ENCODE measurements at places on chromosomes 16 and 17.

- no peak for DNase-seq
Observed at GRCh38 chr17:59154292-59154720, 680 bp downstream of the SKA2 start.

GRCh38 chr16:29994600-29995323 is 655 bp downstream of the HIRIP3 start:
- DNase-seq, result no peak

DNA sequence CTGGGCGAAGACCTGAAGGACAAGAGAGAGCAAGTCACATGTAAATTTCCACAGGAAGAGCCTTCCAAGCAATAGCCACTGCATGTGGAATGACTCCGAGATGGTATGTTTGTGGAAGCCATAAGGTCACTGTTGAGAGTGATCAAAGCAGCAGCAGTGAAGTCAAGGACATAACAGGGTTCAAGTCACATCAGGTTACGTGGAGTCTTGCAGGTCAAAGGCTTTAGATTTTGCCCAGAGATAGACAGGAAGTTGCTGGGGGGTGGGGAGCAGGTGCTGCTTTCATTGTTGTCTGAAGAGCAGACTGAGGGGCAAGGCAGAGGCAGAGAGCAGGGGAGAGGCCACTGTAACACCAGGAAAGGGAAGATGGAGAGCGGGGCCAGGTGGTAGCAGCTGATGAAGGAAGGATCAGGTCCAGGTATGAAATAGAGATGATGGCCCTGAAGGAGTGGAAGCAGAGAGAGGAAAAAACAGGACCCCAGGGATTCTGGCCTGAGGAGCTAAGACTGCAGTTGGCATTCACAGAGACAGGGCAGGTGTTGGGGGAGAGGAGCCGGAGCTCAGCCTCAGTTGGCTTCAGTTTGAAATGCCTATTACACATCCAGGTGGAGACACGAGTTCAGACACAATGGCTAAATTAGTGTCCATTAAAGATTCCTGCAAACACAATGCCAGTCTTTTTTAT is 129.3 kb upstream of the AXIN2 start:
- no peak for DNase-seq

- DNase-seq, result peak; percentile 32
Observed at GRCh38 chr16:50367777-50368409, 895 bp downstream of the BRD7 start.

DNA sequence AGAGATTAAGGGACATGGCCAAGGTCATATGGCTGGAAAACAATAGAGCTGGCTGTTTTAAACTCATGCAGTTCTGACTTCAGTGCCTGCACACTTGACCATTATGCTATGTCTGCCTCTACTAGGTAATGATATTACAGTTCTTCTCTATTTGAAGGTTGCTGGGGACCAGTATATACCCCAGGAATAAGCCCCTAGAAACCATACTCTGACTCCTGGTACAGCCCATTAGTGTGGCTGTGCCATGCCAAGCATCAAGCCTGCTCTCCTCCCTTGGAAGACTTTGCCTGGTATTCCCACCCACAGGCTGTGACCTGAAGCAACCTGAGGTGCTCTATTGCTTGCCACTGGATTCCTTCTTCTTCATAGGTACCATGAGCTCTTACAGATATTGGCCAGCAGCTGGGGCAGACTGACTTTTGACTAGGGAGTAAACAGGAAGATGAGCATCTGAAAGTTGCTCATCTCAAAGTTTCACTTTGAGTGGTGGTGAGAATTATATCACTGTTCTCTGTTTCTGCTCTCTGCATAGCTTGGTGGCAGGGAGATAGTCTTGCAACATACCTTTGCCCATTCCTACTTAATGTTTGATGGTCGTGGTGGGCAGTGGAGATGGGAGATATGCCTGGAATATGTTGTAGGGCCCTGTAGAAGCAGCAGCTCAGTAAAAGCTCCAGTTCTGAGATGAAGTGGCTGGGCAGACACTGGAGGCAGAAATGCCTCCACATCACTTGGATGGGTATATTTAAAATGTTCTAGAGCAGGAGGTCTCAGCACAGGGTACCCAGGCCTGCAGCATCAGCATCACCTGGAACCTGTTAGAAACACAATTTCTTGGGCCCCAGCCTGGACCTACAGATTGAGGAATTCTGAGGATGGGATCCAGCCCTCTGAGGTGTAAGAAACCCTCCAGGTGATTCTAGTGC is 274.7 kb downstream of the HS3ST4 start:
- no peak for DNase-seq

DNA sequence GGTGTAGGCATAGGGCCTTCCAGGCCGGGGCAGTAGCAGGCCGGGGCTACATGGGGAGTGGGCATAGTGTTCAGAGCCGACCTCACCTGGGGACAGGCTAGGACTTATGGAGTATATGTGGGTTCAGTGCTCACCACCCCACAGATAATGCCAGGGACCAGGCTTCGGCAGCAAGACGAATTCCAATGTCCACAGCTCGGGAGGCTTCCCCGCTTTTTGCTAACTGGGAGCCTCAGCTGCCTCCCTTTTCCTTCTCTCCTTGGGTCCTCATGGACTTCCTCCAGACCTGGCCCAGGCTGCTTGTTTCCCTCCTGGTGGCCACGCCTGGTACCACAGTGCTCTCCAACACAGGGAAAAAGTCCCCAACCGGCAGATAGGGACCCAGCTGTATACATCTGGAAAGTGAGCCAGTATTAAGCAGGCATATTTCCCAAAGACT is 20.1 kb upstream of the SLC46A1 start:
- peak; percentile 27 for DNase-seq
